ENCODE measurements at places on chromosomes 7 and 10. TPM values are rescaled to one million over a fixed set of nuclear protein-coding genes. Genes with fewer than 3 reads are reported as not detected.

- no peaks in the 10 kb centered on the region for H3K27me3 ChIP-seq
- no peaks in the 10 kb centered on the region for H3K4me1 ChIP-seq
- peaks cover 13% of the 10 kb centered on the region for H3K36me3 ChIP-seq
- DNase-seq: no peak
- no peak overlapping the region for H3K4me3 ChIP-seq
- H3K27ac ChIP-seq: no peak overlapping the region
Measured at GRCh38 chr10:5723692-5724091, 39.1 kb downstream of the TASOR2 start.

- no peaks in the 10 kb centered on the region for H3K27me3 ChIP-seq
- DNase-seq: no peak
- H3K27ac ChIP-seq: no peak overlapping the region
- H3K36me3 ChIP-seq: peaks cover 33% of the 10 kb centered on the region
Measured at GRCh38 chr10:72006026-72006425, 41.8 kb downstream of the CHST3 start.

DNA sequence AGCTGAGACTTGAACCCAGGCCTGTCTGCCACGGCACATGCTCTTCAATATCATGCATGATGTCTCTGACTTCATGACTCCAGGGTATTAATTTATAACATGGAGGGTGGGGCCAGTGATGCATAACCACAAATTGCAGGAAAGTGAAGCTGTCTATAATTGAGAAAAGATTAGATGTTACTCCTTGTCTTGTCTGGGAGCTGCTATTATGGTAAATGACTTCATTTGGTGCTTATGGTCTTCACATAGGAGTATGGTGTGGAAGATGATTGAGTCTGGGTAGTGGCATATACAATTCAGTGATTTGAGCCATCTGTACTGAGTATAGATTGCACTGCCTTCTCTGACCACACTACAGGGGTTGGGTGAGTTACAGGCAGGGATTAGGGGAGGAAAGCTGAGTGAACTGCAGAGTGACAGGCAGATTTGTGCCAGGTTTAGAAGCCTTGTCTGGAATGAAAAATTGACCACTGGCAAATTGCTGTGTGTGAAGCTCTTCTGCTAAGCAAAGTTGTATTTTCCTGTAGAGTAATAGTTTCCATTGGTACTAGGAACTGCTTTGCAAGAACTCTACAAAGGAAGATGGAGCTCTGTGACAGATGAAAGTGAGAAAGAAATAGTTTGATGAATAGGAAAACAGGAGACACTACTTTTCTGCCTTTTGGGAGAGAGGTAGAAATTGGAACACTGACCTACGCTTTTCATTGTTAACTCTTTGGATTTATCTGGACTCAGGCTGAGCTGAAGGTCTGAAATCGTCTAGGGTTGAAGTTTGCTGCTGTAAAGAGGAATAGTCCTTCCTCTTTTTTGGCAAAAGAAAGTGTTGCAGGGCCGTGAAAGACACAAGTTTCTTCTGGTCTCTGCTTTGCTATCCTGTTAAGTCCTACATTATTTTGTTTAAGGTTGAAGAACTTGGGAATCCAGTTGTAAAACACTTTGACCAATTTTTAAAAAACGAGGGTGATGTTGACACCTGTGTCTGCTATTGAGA, 2.7 kb downstream of the SND1 start:
- peaks cover 20% of the 10 kb centered on the region for H3K4me1 ChIP-seq
- no peak overlapping the region for H3K4me3 ChIP-seq
- no peak for DNase-seq
- peak overlapping the region; percentile 16 for H3K27ac ChIP-seq
- no peaks in the 10 kb centered on the region for H3K27me3 ChIP-seq

- H3K36me3 ChIP-seq: peaks cover 67% of the 10 kb centered on the region
- peaks cover 75% of the 10 kb centered on the region for H3K4me1 ChIP-seq
- H3K27ac ChIP-seq: peak overlapping the region; percentile 71
- no peak overlapping the region for H3K4me3 ChIP-seq
Measured at GRCh38 chr10:44981172-44982113, 2.8 kb upstream of the DEPP1 start.

GRCh38 chr7:100563100-100563564, 10.6 kb downstream of the SAP25 start:
- H3K27me3 ChIP-seq: no peaks in the 10 kb centered on the region
- DNase-seq: no peak
- H3K4me1 ChIP-seq: peaks cover 27% of the 10 kb centered on the region
- H3K36me3 ChIP-seq: peaks cover 73% of the 10 kb centered on the region

DNA sequence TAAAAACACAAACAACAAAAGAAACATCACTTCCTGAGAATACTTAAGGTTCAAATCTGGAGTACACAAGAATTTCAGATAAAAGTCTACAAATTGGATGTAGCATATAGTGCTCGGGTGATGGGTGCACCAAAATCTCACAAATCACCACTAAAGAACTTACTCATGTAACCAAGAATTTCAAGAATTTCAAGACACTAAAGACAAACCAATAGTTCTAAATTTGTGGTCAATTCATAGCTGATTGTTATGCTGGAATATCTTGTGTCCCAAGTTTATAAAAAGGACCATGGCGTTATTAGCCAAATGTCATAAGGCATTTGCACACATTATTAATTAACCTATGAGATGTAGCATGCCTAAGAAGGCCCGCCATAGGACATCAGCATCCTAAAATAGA, 1204.1 kb upstream of the AUTS2 start:
- H3K27me3 ChIP-seq: no peaks in the 10 kb centered on the region
- H3K36me3 ChIP-seq: no peaks in the 10 kb centered on the region
- H3K4me1 ChIP-seq: no peaks in the 10 kb centered on the region
- H3K4me3 ChIP-seq: no peak overlapping the region
- H3K27ac ChIP-seq: no peak overlapping the region
- no peak for DNase-seq

GRCh38 chr10:47287805-47288204, 12.2 kb upstream of the GDF10 start:
- DNase-seq: no peak
- no peaks in the 10 kb centered on the region for H3K27me3 ChIP-seq
- no peak overlapping the region for H3K4me3 ChIP-seq

- H3K27me3 ChIP-seq: no peaks in the 10 kb centered on the region
- H3K4me3 ChIP-seq: no peak overlapping the region
- no peak overlapping the region for H3K27ac ChIP-seq
- no peaks in the 10 kb centered on the region for H3K36me3 ChIP-seq
- no peak for DNase-seq
Measured at GRCh38 chr10:18737841-18738240, 78.6 kb downstream of the ARL5B start.

DNA sequence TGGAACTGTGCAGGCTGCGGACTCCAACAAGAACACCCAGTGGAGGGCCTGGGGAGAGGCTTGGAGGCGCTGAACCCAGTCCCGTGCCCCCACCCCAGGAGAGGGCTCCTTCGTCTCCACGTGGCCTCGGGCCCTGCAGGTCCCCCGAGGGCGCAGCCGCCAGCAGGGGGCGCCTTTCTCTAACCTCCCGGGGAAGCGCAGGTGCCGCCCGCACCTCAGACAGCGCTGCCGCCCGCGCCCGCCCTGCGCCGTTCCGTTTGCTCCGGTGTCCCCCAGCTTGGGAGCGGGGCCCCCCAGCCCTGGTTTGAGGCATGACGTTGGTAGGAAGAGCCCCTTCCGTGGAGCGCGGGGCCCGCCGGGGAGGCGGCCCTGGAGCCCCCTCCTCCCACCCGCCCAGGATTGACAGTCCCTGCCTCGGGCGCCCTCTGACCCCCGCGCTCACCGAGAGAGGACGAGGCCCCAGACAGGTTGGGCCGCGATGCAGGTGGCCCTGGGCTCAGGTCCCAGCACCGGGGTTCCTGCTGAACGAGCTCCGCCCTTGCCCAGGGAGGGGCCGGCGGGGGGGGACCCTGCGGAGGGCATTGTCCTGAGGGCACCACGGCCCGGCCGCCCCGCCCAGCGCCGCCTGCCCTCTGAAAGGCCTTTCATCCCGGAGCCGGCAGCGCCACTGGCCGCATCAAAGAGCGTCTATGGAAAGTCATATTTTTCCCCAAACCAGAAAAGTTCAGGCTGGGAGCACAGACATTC, 42.8 kb downstream of the FOXL3 start:
- peak; percentile 23 for DNase-seq
- peaks cover 14% of the 10 kb centered on the region for H3K27me3 ChIP-seq
- H3K27ac ChIP-seq: peak overlapping the region; percentile 67
- no peaks in the 10 kb centered on the region for H3K36me3 ChIP-seq

DNA sequence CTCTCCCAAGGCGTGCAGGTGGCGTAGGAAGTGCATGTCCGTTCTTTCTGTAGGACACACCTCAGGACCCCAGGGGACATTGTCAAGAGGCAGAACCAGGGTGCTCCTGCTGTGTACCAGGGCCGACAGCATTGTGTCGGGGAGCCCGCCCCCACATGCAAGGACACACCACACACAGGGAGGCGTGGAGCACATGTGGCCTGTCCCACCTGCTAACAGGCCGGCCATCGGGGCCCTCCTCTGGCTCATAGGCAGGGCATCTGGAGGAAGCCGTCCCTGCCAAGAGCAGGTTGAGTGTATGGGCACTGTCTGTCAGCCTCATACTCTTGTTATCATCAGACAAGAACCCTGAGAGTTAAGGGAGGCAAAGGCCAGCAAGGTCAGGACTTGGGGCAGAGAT, 12.7 kb downstream of the RET start:
- no peaks in the 10 kb centered on the region for H3K36me3 ChIP-seq
- no peaks in the 10 kb centered on the region for H3K4me1 ChIP-seq
- H3K27me3 ChIP-seq: no peaks in the 10 kb centered on the region
- H3K27ac ChIP-seq: no peak overlapping the region
- no peak overlapping the region for H3K4me3 ChIP-seq

DNA sequence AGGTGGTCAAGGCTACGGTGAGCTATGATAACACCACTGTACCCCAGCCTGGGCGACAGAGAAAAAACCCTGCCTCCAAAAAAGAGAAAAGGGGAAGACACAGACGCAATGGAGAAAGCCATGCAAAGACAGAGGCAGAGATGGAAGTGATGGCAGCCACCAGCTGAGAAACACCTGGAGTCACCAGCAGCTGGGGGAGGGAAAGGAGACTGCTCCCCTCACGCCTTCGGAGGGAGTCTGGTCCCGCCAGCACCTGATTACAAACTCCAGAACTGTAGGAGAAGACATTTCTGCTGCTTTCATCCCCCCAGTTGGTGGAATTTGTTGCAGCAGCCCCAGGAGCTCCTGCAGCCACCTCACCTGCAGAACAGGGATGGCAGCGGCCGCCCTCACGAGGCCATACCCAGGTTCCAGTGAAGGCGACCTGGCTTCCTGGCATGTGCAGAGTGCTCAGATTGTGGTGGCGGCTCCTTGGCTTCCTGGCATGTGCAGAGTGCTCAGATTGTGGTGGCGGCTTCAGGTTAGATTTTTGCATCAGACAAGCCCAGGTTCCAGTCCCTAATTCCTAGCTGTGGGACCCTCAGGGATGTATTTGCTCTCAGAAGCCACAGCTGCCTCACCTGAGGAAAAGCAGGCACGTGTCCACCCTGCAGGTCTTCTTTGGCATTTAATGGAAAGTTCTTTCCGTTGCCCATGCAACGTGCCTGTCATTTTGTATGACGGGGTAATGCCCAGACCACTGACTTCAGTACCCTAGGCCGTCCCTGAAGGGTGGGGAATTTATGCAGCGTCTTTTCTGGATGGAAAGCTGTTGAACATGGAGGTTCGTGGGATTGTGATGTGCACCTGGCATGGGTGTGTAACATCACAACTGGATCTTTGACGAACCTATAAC, 182.9 kb downstream of the EBF3 start:
- H3K4me3 ChIP-seq: no peak overlapping the region
- H3K27me3 ChIP-seq: no peaks in the 10 kb centered on the region

- no peaks in the 10 kb centered on the region for H3K27me3 ChIP-seq
- H3K36me3 ChIP-seq: no peaks in the 10 kb centered on the region
- no peak overlapping the region for H3K4me3 ChIP-seq
- DNase-seq: no peak
- no peak overlapping the region for H3K27ac ChIP-seq
- H3K4me1 ChIP-seq: no peaks in the 10 kb centered on the region
Measured at GRCh38 chr10:45580371-45581215, 92.0 kb downstream of the ZFAND4 start.

DNA sequence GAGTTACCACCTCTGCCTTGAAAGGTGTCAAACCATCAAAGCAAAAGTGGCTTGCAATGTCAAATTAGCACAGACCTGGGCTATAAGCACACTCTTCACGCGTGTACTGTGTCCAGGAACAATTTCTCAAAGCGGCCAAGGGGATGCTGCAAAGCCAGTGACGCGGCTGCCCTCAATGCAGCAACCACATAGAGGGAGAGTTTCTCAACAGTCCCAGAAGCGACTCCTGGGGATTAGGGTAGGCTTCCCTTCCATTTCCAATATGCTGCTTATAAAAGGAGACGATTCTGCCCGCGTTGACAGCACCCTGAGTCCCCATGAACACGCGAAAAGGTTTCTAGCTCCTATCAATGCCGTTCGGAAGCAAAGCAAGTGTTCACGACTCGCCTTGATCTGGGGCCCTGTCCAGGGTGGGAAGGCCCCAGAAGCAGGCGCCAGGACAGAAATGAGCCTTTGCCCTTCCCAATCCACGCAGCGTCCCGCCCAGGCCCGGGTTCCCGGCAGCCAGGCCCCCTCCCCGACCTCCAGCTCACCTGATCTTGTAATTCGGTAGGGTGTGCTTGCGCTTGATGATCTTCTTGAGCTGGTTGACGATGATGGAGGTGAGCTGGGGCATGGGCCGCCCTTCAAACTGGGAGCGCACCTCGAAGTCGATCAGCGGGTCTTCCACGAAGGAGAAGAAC, 1.3 kb downstream of the PDZD8 start:
- peaks cover 36% of the 10 kb centered on the region for H3K4me1 ChIP-seq
- H3K4me3 ChIP-seq: peak overlapping the region; percentile 91
- no peak for DNase-seq

DNA sequence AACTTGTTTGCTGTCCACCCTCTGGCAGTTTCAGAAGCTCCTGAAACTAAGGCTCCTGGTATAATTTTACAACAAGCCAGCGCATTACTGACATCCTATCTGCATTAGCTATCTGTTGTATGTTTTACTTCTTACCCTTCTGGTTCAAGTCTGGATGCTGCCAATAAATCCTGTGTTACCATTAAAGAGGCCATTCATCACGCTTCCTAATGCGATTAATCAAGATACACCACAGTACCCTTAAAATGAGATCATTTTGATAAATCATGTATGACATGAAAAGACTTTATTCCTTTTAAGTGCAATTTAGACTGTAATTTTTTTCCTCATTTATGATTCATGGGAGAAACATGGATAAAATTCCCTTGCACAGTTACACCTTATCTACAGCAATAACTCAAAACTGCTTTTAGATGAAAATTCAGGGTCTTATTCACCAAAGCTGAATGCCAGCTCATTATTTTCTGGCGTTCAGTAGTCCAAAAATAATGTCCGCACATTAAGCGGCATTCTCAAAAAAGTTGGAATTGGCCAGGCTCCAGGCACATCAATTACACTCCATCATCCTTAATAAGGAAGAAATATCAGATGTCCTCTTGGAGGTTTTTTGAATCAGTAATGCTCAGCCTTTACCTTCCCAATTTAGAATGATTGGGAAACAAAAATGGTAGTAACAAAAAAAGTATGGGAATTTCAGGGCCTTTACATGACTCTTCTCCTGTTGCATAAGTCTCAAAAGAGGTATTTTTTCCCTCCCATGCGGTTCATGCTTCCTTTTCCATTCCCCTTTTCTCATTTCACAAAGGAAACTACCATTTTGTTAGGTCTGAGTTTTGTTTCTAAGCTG, 878.5 kb downstream of the LRMDA start:
- H3K27ac ChIP-seq: no peak overlapping the region
- H3K27me3 ChIP-seq: no peaks in the 10 kb centered on the region
- H3K4me1 ChIP-seq: no peaks in the 10 kb centered on the region
- H3K4me3 ChIP-seq: no peak overlapping the region
- no peak for DNase-seq

- DNase-seq: no peak
- H3K36me3 ChIP-seq: peaks cover 77% of the 10 kb centered on the region
- H3K27ac ChIP-seq: no peak overlapping the region
- peaks cover 15% of the 10 kb centered on the region for H3K4me1 ChIP-seq
Measured at GRCh38 chr7:510131-510481, 9.5 kb downstream of the PDGFA start.

The CHRM2 gene
- total RNA-seq: 5.3 TPM

The SEMA3D gene
- 35.7 TPM for total RNA-seq

The NRP1 gene
- 96.6 TPM for total RNA-seq

Measured in spinal cord (tissue), 10 donors.